ENCODE measurements at places on chromosomes 2 and 18.
A peak's percentile ranks its signal among the peaks of the same experiment; 100 is the strongest.

DNA sequence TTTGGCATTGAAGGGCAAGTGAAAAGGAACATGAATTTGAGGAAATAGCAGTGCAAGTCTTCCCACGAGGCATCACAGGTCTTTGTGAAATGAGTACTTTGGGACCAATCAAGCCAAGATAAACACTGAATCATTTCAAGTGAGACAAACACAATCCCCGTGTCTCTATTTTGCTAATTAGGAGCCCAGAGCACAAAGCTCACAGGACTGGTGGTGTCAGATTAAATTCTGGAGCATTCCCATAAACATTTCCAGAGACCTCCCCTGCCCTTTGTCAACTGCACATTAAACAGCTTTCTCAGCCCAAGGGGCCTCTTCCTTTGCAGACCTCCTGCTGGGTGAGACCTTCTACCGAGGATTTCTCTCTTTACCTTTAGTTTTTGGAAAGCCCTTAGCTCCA lies 50.7 kb downstream of the DAPL1 start:
- DNase-seq: no peak

- no peak for DNase-seq
These were observed 236.2 kb downstream of the OSR1 start for GRCh38 chr2:19122220-19122619.

DNA sequence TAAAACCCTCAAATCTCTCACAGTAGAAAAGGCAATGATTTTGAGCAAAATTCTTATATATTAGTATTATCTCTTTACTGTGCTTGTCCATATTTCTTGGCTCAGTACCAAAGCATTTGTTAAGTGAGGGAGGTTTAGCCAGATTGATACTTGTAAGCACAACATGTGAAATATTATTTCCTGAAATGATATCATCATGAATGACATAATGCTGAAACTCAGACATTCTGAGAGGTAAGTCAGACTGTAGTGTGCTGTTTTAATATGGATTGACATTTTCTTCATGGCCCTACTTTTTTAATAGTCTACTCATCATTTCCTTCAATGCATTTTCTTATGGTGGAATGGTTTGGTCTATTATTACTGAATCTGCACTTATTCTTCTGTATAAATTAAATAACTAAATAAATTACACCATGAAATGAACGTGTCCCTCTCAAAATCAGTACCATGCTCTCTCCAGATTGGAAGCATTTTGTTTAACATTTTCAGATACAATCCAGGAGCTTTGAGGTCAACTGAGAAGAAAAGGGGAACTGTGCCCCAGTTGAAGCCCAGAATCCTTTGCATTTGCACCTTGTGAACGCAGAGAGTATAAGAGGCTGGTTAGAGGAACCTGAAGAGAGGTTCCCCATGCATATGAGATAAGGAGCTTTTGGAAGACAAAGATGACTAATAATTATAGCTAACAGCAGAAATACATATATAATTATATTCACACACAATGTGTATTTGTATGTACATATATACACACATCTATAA lies 50.1 kb upstream of the CRACDL start:
- DNase-seq: no peak

GRCh38 chr2:56314796-56315195 lies 131.0 kb downstream of the CCDC85A start:
- no peak for DNase-seq

DNA sequence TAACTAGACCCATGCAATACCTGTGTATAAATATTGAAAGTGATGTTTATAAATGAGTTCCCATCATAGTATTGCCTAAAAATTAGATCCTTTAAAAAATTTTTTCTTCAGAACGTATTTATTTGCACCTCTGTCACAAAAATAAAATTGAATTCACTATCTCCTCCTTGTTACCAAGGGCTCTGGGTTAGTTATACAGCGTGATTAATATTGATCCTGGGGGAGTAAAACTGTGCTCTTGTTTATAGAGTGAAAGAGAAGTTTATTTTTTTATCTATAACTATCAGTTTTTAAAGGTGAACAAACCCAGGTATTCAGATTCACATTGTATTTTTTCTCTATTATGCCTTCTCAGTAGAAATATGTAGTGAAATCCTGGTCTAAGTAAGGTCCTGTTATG lies 458.5 kb downstream of the CPS1 start:
- DNase-seq: no peak

- no peak for DNase-seq
These were observed 435.1 kb downstream of the DLGAP1 start for GRCh38 chr18:4020026-4020425.

DNA sequence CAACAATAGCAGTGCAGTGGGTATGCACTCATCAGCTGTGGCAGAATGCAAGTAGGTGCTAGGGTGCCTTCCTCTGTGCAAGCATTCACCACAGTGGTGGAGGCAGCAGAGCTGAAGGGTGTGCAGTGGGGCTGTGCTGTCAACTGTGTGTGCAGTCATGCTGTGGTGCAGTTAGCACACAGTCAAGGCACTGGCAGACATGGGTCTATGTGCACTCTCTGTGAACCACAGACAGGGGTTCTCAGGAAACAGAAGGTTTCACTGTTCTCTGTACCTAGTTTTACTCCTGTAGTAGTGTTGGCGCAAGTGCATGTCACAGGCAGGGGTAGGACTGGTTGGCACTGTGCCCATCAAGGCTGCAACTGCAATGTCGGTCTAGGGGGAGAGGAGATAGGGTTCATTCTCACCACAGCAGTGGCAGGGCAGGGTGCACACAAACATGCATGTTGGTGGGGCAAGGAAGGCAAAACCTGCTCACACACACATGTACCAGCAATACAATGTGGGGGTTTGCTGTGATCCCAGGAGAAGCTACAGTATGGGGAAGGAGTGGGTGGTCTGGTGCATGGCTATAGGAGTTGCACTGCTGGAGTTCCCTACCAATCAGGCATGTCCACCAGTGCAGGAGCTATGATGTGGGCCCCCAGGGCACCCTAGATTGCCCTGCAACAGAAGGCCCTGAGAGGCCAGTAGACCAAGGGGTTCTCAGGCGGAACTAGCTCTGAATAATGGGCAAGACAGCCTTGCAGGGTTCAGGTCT lies 242.7 kb upstream of the DDX18 start:
- DNase-seq: no peak

- no peak for DNase-seq
These were observed 3.4 kb downstream of the DUSP19 start for GRCh38 chr2:183081911-183082310.

DNA sequence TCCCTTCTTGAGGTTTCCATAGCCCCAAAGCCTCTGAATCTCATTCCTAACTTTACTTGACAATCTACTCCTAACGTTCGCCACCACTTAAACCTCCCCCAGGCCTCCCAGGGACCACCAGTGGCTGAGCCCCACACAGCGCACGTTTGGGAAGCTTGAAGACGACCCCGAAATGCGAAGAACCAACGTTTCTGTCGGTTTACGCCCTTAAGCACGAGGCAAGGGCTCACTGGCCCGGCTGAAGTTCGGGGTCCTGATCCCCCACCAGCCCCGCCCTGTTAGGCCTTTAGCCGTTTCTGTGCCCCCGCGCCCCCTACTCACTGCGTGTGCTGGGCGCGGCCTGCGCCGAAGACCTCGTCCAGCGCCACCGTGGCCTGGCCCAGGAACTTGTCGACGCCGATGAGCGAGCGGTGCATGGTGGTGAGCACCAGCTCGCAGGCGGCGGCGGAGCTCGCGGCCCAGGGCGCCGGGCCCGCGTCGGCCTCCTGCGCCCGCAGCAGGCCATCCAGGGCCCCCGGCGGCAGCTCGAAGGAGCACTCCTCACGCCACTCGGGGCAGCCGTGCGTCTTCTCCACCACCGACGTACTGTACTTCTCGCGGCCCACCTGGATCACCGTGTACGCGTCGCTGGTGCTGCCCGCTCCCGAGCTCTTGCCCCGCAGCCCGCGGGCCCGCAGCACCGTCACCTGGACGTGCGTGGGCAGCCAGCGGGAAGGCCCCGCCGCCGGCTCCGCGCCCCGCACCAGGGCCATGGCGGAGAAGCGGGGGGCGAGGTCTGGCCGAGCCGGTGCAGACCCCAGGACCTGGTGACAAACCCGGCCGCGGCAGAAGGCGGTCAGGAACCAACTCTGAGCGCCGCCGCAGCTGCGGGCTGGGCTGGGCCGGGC lies 479 bp downstream of the RAB11FIP5 start:
- DNase-seq: no peak

GRCh38 chr18:11437046-11437445 lies 172.3 kb upstream of the SLC35G4 start:
- no peak for DNase-seq

DNA sequence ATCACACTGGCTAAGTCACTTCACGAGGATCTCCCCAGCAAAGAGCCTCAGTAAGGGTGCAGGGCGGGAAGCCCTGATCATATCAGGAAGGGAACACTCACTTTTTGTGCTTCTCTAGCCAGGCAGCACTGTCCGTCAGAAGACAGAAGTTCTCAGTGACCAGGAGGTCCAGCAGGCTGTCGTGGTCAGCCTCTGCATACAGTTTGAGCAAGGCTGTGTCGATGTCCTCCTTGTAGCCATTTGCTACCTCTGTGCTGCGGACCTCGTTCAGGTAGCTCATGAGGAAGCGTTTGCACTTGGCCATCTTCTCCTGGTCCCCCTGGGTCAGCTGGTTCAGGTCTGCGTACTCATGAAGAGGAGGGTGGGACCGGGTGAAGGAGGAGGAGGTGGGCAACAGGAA lies 38.7 kb downstream of the GPR45 start:
- no peak for DNase-seq

- DNase-seq: no peak
These were observed at the start of gene XDH for GRCh38 chr2:31414601-31415241. XDH (minus strand) TSS chr2:31414742; CDS start chr2:31414666, 76 bp downstream.

DNA sequence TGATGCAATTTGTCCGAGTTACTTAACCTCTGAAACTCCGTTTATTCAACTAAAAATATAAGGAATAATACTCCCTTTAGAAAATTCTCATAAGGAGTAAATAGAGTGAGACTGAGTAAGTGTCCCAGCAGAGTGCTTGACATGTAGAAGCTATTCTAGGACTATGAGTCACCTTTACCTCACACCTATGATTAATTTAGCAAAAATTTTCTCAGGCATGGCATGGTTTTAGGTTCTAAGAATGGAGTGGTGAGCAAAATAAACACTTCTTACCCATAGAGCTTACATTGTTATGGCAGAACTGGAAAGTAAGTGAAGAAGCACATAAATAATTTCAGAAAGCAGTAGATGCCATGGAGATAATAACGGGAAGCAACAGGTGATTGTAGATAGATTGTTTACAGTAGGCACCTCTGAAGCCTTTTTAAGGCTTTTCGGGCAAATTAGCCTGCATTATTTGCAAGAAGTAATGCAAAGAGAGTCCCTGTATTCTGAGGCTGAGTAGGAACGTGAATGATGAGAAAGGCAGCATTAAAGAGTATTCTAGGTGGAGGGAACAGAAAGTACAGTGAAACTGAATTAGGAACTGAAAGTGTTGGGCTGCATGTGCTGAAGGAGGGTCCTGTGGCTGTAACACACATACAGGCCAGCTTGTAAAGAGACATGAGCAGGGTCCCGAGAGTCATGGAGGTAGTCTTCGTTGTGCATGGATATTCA lies 209.2 kb downstream of the ZNF407 start:
- DNase-seq: no peak

GRCh38 chr18:55918444-55918843 lies 330.5 kb upstream of the TCF4 start:
- no peak for DNase-seq

DNA sequence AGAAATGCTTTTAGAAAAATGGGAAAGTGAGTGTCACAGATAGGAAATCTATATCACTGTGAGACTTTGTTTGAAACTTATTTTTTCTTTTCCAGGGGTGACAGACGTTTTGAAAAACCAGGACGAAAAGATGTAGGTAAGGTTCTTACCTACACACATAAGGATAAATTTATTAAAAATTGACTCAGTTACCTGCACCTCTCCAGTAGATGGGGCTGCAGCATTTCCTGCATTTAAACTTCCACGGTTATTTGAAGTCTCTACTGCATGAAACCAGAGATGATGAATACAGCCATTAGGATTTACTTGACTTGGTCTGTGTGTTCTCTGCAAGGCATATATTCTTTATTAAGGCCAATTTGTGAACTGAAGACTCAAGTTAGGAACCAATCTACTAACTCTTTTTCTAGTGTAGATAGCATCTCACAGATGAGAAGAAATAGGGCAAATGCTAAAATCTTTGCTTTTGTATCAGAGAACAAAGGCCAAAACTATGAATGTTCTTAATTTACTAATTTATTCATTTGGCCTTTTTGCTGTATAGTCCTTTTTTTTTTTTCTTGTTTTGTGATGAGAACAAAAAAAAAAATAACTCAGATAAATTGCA lies 15.0 kb downstream of the KCNJ13 start:
- peak; percentile 67 for DNase-seq

DNA sequence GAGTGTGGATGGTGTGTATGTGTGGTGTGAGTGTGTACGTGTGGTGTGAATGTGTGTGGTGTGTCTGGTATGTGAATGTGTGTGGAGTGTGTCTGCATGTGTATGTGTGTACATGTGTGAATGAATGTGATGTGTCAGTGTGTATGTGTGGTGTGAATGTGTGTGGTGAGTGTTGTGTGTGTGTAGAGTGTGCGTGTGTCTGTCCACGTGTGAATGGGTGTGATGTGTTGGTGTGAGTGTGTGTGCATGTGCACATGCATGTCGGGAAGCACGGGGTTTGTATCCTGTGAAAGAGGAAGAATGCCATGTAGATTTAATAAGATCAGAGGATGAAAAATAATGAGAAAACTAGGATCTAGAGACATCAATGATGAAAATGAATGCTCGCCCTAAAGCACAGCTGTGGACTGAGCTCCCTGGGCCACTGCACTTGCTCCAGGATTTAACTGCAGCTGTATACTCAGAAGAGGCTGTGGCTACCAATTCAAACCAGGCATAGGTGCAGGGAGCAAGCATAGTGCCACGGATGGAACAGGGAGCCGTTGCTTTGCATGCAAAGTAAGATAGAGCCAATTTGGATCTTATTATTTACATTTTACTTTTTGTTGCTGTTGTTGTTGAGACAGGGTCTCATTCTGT lies 122.7 kb downstream of the DOCK10 start:
- DNase-seq: no peak

DNA sequence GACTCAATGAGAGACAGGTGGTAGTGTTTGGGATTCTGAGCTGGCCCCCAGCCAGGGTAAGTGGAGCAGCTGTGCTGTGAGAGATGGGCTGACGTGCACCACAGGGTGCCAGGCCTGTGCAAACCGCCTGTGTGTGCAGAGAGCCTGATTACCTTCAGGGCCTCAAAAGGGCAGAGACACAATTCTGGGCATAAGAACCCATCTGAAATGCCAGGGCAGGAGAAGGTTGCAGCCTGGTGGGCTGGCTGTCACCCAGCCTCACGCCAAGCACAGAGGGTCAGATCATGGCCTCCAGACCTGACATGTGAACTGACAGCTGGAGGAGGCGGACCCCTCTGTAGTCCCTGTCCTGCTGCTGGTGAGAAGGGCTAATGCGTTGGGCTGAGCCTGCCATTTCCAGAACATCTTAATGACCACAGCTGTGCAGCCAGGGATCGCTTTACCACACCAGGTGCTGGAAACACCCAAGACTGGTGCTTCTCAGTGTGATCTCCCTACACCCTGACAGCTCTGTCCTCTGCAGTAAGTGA lies 100.9 kb downstream of the ARL4C start:
- no peak for DNase-seq

DNA sequence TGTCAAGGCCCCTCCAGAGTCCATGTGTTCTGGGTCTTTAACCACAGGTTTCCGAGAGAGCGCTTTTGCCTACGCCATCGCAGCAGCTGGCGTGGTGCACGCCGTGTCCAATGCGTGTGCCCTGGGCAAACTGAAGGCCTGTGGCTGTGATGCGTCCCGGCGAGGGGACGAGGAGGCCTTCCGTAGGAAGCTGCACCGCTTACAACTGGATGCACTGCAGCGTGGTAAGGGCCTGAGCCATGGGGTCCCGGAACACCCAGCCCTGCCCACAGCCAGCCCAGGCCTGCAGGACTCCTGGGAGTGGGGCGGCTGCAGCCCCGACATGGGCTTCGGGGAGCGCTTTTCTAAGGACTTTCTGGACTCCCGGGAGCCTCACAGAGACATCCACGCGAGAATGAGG lies 9.3 kb downstream of the WNT10A start:
- peak; percentile 61 for DNase-seq
